KG1 (cell line): ENCODE measurements at places on chromosomes 11 and 22.

DNA sequence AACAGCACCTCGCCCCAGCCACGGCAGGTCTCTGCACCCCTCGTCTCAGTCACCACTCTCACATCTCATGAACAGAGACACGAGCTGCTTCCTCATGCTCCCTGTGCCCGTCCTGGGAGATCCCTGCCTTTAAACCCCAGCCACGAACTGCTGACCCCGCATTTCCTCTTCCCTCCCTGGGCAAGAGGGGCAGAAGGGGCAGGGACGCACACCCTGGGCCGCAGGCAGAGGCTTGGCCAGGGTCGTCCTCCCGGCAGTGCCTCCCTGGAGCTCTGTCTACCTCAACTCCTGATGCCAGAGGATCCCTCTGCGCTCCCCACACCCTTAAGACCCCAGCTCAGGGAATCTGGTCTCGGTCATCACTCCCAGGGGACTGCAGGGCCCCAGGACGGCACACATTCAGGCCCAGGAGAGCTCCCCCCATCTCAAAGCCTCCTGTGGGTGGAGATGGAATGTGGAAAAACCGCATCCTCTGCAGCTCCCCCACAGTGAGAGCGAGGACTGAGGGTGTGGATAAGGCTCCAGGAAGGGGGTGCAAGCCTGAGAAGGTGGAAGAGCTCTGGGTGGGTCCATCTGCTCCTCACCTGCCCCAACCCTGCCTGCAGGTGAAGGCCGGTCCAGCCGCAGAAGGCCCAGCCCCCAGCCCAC is 1.2 kb downstream of the BID start:
- DNase-seq: no peak

GRCh38 chr11:14544611-14545010 is 24.4 kb upstream of the PSMA1 start:
- no peak for DNase-seq

DNA sequence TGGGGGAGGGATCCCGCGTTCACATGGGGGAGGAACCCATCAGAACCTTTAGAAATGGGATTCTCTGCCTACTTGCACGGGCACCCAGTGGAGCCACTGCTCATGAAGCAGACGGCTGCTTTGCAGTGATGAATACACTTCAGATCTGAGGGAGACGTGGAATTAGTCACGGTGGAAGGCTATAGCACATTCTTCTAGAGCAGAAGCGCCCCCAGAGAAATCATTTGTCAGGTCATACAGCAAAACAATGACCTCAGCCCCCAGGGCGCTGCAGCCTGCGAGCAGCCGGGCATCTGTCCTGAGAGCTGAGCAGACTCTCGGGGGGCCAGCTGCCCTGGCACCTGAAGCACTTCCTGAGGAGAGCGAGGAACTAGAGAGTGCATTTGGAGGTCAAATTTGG is 12.7 kb downstream of the TP53AIP1 start:
- no peak for DNase-seq

GRCh38 chr11:134556186-134556585 is 144.1 kb upstream of the B3GAT1 start:
- DNase-seq: no peak

DNA sequence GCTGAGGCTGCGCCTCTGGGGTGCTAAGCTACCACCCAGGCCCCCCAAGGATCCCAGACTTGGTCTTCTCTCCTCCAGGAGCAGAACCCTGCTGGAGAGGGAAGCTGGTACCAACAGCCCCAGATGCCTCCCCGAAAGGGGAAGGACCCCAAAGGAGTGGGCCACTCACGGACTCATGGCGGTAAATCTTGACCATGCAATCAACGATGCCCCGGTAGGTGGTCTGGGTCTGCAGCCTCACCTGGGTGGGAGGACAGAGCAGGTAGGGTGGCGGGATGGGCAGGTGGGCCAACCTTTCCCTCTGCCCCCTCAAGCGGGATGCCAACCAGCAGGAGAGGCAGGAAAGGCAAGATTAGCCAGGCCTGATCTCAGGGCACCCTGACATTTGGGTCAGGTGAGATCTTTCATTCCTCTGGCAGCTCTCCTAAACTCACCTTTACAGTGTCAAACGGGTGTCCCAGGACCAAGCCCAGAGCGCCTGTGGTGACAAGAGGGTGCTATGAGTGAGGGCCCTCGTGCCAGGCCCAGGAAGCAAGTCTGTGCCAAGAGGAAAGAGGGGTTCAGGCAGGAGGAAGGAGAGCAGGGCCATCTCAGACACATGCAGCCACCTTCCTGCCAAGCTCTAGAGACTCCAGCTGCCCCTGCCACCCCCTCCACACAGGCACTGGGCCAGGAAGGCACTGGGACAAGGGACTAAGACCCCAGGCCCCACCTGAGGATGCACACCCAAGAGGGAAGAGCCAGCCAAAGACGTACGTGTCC is 2.6 kb downstream of the SLC25A45 start:
- no peak for DNase-seq

GRCh38 chr22:22957090-22957489 is 69.5 kb downstream of the IGLL5 start:
- DNase-seq: no peak
